ENCODE measurements at places on chromosomes 1 and 21.

- no peak for DNase-seq
These were observed 59.0 kb upstream of the CD1D start for GRCh38 chr1:158121604-158122254.

- no peak for DNase-seq
These were observed 159.1 kb upstream of the RAB4A start for GRCh38 chr1:229111703-229112319.

DNA sequence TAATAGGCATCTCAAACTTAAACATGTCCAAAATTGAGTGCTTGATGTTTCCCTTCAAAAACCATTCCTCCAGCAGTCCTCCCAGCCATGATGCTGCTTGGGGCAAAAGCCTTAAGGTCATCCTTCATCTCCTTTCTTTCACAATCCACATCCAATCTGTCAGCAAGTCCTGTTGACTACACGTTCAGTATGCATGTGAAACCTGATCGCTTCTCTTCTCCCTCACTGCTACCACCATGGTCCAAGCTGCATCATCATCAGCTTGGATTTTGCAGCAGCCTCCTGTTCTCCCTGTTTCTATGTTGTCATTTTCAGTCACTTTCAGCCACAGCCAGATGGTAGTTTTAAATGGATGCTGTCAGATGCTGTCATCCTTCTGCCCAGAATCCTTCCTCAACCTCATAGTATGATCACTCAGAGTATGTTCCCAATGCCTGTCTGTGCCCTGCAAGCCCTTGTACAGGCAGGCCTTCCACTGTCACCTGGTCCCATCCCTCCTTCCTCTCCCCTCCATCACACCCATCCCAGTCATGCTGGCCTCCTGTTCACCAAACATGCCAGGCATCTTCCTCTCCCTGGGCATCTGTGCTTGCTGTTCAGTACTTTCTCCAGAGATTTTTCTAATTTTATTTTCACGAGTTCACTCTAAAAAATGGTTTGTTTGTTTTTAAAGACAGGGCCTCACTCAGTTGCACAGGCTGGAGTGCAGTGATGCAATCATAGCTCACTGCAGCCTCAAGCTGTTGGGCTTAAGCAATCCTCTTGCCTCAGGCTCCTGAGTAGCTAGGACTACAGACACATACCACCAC, 66.0 kb downstream of the SYDE2 start:
- peak; percentile 46 for DNase-seq

GRCh38 chr1:51346086-51346942, 16.0 kb upstream of the TTC39A start:
- no peak for DNase-seq

GRCh38 chr1:234532503-234532922, 53.5 kb upstream of the TARBP1 start:
- no peak for DNase-seq

DNA sequence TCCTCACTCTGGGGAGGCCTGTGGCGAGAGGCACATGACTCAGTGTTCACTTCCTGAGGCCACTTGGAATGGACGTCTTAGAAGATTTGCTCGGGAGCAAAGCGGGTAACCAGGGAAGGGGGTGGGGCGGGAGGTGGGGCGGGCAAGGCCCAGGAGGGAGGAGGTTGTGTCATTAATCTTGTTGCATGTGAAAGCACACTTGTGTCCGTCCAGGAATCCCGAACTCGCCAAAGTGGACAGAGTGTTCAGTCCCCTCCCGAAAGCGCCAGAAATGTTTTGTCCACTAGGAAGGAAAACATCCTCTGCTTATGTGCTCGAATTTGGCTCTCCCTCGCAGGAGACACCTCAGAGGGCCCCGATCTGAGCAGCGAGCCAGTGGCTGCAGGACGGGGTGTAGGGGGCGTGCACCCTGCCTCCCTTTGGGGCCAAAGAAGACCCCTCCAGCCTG, 84.2 kb downstream of the SPSB1 start:
- DNase-seq: no peak

- DNase-seq: no peak
These were observed 97.2 kb downstream of the DMRTA2 start for GRCh38 chr1:50326026-50326425.

DNA sequence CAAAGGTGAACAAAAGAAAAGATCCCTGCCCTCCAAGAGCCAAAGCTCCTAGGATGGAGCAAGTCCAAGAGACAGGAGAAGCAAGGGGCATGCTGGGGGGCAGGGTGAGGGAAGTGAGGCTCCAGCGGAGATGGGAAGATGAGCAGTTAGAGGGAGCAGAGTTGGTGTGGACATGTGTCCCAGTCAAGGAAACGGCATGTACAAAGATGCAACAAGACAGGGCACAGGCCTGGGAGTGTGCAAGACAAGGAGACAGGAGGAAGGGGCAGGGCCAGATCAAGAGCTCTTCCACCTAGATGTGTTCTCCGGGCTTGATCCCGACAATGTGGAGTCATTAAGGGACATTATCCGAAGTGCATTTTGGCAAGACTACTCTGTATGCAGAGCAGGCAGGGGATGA, 82.1 kb downstream of the CAPZB start:
- no peak for DNase-seq

- peak; percentile 28 for DNase-seq
These were observed 163.8 kb downstream of the EIF4G3 start for GRCh38 chr1:21012937-21013336.

DNA sequence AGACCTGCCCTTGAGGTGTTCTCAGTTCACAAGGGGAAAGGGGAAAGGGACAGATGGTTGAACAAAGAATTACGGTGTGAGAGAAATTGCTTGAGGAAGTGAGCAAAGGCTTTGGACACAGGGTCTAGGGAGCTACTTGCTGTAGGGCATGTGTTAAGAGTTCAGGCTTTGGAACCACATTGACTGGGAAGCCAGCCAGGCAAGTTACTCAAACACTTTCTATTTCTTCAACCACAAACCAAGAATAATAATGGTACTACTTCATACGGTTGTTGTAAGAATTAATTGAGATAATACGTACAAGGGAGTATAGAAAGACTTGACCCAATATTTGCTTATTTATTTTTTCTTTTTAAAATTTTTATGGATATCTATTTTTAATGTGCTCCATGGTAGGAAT, 26.6 kb downstream of the AK4 start:
- DNase-seq: peak; percentile 87

- no peak for DNase-seq
These were observed 42.6 kb downstream of the KIRREL1 start for GRCh38 chr1:158035976-158036583.

GRCh38 chr1:105137543-105138457, 1388.1 kb downstream of the AMY1C start:
- no peak for DNase-seq

- no peak for DNase-seq
These were observed 9.8 kb downstream of the SSBP3 start for GRCh38 chr1:54396261-54396933.

DNA sequence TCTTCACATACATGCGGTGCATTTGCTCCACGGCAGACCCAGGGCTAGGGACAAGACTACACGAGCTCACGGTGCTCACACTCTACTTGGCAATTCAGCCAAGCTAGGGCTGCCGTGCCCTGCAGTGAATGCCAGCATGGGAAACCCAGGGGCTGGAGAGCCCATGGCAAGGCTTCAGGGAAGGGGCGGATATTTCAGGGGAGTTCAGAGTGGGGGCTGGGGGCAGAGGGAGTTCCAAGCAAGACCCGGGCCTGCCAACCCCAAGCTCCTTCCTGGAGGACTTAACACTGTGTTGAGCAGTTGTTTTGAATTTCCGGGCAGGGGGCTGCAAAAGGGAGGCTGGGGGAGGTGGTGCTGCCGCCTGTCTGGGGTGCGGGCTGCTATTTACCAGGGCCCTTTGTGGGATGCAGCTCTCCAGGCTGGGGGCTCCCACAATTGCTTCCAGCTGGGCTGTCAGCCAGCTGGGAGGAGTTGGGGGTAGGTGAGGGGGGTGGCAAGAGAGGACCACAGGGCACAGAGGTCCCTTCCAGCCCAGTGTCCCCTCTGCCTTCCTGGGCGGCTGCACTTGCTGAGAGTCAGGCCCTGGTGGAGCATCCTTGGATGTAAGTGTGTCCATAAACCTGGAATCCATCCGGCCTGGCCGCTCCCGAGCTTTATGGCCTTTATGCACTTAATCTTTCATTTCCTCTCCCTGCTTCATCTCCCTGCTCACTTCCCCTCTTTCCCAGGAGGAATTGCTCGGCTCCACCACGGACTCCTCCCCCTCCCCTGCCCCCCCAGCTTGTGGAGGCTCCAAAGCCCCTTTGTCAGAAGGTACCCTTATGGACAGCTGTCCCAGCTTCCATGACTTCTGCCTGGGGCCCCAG, 55.8 kb upstream of the SSBP3 start:
- DNase-seq: no peak

- no peak for DNase-seq
These were observed 44.4 kb upstream of the RABGAP1L start for GRCh38 chr1:174114788-174115448.

GRCh38 chr1:153532181-153532580, 3.6 kb downstream of the S100A6 start:
- no peak for DNase-seq

GRCh38 chr1:47333578-47333921, at the start of gene CMPK1:
Gene CMPK1, plus strand, starts transcription at chr1:47333790. Its CDS starts 156 bp downstream, at chr1:47333946.
- peak; percentile 47 for DNase-seq

GRCh38 chr21:43991447-43991991, 20.6 kb upstream of the TRAPPC10 start:
- no peak for DNase-seq

DNA sequence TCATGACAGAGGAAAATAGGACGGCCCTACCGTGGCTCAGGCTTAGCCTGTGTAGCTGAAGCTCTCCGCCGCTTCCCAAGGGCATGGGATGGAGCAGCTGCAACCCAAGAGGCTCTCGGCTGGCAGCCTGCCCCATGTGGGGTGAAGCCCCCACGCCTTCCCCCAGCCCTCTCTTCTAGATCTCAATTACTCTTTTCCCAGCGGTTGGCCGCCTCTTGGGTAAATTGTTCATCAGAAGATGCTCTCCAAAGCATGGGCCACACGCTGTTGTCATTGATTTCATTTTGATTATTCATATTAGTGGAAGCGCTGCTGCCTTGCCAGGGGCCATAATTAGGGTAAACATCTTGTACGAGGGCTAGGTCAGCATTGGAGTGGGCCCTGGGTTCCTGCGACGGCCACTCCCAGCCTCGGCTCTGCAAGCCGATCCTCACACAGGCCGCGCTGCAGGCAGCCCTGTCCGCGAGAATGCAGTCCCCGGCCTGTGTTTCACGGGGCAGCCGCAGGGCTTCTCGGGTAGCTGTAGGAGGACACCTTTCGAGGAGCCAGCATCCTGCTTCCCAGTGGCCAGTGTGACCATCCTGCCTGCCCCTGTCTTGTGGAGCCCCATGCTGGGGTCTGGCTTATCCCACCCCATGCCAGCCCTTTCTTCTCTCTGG, 114.4 kb upstream of the VAMP3 start:
- no peak for DNase-seq

- DNase-seq: no peak
These were observed 2.3 kb downstream of the EDN2 start for GRCh38 chr1:41482001-41482765.

DNA sequence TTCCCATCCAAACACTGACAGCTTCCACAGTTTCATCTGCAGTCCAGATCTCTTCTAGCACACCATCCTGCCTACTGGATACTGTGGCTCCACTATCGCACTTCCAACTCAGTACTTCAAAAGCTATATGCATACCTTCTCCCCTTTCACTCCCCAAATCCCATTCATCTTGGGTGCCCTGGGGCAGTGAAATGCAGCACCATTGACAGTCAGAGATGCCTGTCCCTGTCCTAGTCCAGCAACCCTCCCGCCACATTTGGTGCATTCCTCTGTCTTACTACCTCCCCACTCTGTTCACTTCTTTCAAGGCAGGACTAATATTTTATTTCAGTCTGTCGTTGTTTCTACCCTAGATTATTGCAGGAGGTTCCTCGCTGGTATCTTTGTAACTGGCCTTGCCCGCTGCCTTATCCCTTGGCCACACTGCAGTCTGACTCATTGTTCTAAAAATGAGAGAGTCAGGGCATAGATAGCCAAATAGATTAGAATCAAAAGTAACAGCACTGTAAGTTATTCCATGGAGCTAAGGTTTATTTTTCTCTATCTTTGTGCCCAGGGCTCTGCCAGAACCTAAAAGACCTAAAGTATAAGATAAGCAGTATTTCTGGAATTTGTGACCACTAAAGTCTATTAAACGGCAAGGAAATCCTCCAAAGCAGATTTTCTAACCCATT, 96.7 kb downstream of the ESRRG start:
- no peak for DNase-seq

- DNase-seq: no peak
These were observed 971 bp upstream of the GNG4 start for GRCh38 chr1:235650341-235651169.

GRCh38 chr1:243883551-243883950, 33.5 kb upstream of the AKT3 start:
- no peak for DNase-seq

DNA sequence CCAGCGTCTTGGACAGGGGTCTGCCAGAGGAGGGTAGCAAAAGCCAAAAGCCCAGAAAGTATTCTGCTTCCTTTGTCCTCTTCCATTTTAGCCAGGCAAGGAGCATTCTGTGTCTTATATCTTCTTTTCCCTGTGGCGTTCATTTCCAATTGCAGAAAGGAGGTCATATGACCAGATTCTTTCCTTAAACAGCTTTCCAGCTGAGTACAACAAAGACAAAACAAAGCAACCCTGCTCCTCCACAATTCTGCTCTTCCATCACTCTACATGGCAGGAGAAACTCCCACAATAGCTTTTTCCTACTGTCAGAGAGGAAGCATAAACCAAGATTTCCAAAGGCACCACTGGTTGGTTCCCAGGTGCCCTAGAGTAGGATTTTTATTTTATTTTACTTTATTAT, 19.7 kb downstream of the ENSA start:
- DNase-seq: no peak

DNA sequence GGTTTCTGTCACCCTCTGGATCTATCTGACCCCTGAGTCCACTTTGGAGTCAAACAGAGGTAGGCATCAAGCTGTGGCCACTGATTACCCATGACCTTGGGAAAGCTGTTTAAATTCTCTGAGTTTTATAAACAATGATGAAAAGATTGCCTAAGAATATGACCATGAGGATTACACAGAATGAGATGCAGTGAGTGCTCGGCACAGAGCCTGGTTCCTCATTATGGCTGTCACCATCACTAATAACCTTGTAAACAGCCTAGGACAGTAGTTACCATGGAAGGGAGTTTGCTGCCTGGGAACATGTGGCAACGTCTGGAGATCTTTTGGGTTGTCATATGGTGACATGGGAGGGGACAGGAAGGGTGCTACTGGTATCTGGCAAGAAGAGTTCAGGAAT, 248.3 kb upstream of the KAZN start:
- DNase-seq: no peak

GRCh38 chr1:41525891-41526587, 41.6 kb upstream of the EDN2 start:
- no peak for DNase-seq

GRCh38 chr1:241413386-241413785, 56.4 kb upstream of the RGS7 start:
- DNase-seq: peak; percentile 90

- no peak for DNase-seq
These were observed at the start of gene GBP4 for GRCh38 chr1:89198491-89199072. Gene GBP4, minus strand, starts transcription at chr1:89198942. Its CDS starts 108 bp downstream, at chr1:89198834.

- DNase-seq: no peak
These were observed 390.4 kb downstream of the TGFB2 start for GRCh38 chr1:218735436-218736032.

DNA sequence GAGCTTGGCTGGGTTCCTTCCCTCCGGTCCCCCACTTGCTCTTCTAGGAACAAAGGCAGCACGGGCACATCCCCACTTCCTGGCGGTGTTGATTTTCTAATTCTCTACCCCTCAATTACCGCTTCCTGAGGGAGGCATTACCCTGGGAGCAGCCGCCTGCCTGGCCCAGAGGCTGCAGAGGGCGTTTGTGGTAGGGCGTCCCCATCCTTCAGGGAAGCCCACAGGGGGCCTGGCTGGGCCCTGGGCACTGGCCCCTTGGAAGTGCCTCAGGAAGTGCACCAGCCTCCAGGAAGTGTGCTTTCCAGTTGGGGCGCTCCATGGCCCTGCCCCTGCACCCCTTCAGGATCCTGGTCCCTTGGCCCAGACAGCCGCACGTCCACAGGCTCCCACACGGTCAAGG, 42.1 kb upstream of the CASZ1 start:
- no peak for DNase-seq
